Activated CD4-positive, alpha-beta T cell treated with anti-CD3 and anti-CD28 coated beads for 24 hours (primary cell): ENCODE measurements at places on chromosomes 7 and 10.

DNA sequence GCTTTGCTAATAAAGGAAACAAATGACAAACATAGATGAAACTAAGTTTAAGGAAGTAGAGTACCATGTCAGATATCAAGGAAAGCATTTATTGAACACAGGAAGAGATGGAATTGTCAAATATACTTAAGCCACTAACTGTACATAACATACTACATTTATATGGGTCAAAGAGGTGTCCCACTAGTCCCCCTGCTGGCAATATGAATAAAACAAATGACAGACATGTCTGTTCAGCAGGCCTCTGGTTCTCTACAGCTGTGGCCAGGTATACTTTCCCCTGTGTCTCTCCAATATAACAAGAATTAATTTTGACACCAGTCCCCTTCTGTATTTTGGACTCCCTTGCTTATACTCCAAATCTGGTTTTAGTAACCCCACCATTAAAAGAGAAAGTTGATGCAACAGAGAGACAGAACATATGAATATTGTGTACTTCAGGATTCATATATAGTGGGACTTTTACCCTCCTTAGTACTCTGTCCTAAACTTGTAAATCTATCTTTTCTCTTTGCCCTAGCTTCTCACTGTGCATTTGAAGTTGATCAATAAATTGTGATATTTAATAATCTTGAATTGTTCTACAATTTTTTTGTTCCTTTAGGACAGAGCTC lies 42.9 kb downstream of the CD36 start:
- DNase-seq = no peak

GRCh38 chr7:129123510-129123857 lies 21.0 kb upstream of the TSPAN33 start:
- DNase-seq = no peak

DNA sequence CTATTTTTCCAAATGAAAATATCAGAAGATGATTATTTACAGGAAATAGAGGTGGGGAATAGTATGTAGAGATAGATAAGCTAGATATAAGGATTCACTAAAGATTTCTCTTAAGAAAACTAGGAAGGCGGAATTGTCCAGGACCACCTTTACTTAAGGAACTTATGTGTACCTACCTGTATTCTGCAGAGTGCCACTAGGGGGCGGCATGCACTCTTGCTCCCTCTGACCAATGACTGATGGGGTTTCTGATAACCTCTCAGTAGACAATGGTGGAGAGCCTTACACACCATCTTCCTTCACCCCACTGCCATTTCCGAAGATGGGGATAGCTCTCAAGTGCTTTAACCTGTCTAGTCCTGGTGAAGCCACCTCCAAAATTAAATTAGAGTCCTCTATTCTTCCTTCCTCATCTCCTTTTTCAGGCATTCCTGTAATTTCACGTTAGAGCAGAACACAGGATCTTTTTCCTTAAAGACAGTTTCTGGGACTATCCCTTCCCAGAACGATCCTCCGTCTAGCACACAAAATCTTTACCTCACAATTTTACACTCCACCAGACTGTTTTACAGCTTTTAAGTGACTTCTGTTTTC lies 453.1 kb downstream of the SORCS1 start:
- DNase-seq = no peak

- no peak for DNase-seq
Observed at GRCh38 chr7:104967595-104967994, 46.4 kb upstream of the KMT2E start.

DNA sequence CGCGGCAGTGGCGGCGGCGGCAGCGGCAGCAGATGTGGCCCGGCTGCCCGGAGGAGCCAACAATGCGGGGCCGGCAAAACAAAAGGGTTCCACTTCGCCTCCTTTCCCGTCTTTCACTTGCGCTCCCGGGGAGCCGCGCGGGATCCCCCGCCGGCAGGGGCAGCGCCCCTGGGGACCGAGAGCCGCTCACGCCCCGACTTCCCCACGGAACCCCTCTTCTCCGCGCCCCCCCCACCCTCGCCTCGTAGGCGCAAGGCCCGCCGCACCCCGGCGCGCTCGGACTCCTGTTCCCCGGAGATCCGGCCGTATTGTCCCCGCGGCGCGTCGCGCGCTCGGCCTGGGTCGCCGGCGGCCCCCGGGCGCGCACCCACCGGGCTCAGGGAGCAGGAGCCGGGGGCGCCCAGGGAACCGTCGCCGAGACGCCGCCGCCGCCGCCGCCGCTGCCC lies 854 bp downstream of the CTBP2 start:
- DNase-seq = no peak
